ENCODE measurements at places on chromosomes 2 and 18. TPM values are rescaled to one million over a fixed set of nuclear protein-coding genes. Genes with fewer than 3 reads are reported as not detected.
A peak's percentile ranks its signal among the peaks of the same experiment; 100 is the strongest.

DNA sequence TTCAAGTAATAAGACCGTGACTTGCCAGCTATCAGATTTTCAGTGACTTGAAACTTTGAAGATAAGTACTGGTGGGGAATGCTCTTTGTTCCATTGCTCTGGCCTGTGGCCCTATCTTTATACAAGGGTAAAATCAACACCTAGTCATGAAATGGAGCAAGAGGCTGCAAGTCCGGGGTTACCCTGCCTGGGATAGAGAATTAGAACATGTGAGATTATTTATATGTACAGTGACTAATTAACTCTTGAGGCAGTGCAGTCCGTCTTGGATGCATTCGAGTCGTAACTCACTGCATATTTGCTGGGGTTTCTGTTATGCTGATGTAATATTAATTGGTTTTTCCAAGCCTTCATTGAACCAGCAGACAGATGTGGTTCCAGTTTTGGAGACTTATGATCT, 105.8 kb upstream of the LYPD6 start:
- no peak for DNase-seq

DNA sequence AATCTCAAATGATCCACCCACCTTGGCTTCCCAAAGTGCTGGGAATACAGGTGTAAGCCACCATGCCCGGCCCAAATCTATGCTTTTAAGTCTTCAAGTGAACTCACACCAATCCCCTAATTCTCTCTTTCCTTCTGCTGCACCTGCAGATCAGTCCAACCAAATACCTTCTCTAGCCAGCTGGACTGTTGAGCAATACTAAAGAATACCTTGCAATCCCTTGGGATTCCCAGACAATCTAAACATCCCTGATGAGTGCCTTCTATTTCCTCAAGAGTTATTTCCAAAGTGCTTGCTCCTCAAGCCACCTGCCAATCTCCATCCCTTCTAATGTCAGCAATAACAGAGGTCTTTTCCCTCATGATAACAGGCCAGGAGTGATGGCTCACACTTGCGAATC, 48.6 kb downstream of the SF3B1 start:
- DNase-seq: no peak

DNA sequence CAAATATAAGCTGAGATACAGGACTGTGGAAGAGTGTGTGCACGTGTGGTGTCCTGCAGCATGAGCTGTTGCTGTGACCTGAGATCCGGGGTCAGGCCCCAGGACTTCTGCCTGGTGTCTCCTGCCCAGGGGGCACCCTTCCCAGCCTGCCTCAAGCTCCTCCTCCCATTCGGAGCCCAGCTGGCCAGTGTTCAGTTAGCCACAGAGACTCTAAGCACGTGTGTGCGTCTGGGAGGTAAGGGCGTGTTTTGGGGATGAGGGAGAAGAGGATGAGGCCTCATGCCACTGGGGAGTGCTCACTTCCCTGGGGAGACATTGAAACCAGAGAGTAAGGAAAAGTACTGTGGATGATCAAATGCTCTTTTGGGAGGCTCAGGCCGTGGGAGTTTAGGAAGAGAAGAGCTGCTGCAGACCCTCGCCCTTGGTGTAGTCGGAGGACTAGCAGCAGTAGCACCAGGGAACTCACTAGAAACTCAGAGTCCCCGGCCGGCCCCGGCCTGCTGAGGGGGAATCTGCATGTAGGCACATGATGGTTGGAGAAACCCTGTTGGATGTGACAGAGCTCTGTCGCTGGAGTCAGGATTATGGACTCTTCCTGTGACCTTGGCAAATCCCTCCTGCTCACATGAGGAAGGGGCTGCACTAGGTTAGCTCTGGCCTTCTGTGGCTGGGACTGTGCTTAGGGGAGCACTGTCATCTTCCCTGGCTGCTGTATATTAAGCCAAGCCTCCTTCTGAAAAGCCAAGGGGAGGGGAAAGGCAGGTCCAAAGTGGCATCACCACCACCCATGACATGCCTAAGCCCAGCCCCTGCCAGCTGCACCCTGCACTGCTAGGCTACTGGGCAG, 231.1 kb downstream of the DYSF start:
- no peak for DNase-seq

GRCh38 chr2:128710242-128710641, 391.6 kb upstream of the HS6ST1 start:
- no peak for DNase-seq

DNA sequence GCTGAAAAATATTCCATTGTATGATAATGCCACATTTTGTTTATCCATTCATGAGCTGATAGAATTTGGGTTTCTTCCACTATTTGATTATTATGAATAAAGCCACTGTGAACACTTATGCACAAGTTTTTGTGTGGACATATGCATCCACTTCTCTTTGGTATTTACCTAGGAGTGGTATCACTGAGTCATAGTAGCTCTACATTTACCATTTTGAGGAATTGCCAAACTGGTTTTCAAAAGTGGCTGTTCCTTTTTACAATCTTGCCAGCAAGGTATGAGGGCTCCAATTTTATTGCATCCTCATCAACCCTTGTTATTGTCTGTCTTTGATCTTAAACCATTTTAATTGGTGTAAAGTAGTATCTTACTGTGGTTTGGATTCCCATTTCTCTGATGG, 13.3 kb upstream of the EHBP1 start:
- no peak for DNase-seq

DNA sequence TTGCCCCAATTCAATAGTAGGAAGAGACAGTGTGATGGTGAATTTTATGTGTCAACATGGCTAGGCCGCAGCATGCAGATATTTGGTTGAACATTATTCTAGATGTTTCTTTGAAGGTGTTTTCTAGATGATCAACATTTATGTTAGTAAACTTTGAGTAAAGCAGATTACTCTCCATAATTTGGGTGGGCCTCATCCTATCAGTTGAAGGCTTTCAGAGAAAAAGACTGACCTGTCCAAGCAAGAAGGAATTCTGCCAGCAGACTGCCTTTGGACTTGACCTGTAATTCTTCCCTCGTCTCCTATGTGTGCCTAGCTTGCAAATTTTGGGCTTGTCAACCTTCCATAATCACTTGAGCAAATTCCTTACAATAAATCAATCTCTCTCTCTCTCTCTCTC, 8.3 kb upstream of the GRP start:
- no peak for DNase-seq

DNA sequence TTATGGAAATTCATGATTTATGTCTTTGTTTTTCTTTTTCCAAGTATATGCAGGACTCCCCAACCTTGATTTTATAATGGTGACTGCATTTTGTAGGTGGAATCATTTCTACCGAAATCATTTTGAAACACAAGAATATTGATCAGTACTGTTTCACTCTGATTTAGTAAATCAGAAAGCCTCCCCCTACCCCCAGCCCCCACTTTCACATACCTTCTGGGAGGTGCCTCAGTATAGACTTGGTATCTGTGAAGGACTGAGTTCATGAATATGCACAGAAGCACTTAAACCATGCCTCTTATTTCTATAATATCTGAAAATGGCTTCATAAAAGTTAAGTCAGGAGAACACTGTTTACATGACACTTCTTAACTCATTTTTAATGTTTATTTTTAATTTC, 147.7 kb downstream of the AGPS start:
- DNase-seq: no peak

DNA sequence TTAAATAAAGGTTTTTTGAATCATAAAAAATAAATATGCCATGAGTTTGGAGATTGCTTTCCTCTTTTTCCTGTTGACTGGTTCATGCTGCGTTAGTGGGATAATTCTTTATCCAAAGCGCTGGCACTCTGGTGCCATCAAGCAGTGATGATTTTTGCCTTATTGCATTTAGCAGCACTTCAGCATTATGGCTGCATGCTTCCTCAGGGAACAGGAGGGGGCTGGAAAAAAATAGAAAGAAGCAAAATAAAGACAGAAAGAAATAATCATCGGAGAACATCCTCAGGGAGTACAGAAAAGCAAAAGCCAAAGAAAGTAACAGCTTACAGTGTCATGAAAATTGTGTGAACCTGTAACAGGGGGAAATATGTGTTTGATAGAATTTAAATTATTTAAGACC, 1408.2 kb upstream of the PIK3C3 start:
- no peak for DNase-seq

DNA sequence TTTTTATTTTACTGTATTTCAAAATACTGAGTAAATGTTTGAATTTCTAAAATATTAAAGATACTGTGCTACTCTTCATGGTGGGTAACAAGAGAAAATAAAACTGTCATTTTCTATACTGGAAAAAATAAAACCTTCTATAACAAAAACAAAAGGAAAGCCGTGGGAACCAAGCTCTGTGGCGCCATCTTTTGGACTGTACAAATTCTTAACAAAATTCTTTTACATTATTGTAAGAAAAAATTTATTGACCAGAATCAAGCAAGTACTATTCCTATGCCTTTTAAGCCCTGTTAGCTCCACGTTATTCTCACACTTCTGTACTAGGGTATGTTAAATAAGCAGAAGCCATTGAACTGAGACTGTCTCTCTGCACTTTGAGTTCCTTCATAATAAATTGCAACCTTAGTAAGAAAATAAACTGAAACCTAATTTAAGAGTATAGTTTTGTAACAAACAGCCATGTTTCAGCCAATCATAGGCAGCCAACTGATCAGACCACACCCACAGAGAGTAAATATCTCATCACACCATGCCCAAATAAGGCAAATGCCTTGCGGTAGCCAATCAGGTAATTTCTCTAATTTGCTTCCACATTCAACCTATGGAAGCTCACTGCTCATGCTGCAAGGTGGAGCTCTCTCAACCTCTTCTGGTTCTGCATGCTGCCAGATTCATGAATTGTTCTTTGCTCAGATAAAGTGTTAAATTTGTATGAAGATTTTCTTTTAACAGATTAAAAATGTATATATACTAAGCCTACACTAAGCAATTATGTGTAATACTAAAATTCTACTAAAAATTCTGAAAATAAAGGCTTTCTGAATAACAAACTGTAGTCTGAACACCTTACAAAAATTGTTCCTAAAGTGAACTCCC, 42.2 kb downstream of the HIBCH start:
- DNase-seq: peak; percentile 48

GRCh38 chr2:85240055-85240454, 87.7 kb downstream of the TGOLN2 start:
- no peak for DNase-seq

DNA sequence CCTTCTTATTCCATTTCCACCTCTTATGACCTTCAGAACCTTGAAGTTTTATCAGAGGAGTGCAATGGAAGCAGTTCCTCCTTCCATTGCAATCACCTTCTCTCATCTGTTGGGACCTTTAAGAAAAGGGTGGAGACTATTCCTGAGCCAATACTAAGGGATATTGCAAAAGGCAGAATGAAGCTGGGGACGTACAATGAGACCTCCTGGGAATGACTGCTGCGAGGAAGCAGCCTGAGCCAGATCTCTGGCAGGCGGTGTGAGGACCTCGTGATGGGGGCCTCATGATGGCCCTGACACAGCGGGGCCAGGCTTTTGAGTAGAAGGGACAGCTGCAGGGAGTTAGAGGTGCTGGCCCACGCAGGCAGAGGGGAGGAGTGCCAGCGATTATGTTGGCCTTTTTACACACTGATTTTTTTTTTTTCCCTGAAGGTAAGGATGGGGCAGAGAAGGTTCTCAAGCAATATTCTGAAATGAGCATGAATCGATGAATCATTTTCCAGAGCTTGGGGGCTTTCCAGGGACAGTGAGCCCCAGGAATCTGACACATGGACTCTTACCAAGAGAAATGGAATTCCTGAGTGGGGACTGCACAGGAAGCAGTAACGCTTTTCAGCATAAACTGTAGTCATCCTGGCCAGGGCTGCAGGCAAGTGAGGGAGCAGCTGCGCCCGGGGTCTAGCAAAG, 40.0 kb upstream of the LAPTM4A start:
- peak; percentile 51 for DNase-seq

- DNase-seq: no peak
Measured at GRCh38 chr2:64362562-64363026, 91.4 kb upstream of the LGALSL start.

- DNase-seq: no peak
Measured at GRCh38 chr2:191690327-191690726, 12.4 kb downstream of the NABP1 start.

DNA sequence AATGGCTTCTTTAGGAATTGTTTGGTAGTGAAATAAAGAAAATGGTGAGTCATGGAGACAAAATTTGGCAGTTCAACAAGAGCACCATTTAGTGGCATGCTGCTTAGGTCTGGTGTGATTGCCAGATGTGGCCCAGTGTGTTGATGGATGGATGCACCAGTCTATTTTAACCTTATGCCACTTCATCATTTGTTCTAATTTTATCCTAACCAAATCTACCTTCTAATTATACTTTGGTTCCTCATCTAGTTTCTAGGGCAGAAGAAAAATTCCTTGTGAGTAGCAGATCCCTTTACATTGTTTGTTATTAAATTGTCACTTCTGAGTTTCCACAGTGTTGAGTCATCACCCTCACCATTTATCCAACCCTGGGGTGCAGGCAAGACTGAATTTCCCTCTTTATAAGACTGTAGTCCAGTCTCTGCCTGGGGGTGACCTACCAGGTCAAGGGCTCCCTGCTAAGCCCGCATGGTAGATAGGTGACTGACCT, 32.5 kb downstream of the NABP1 start:
- DNase-seq: no peak

- peak; percentile 57 for DNase-seq
Measured at GRCh38 chr2:224442071-224442967, 40.4 kb upstream of the FAM124B start.

GRCh38 chr2:85440729-85441128, 22.2 kb downstream of the SH2D6 start:
- DNase-seq: no peak

DNA sequence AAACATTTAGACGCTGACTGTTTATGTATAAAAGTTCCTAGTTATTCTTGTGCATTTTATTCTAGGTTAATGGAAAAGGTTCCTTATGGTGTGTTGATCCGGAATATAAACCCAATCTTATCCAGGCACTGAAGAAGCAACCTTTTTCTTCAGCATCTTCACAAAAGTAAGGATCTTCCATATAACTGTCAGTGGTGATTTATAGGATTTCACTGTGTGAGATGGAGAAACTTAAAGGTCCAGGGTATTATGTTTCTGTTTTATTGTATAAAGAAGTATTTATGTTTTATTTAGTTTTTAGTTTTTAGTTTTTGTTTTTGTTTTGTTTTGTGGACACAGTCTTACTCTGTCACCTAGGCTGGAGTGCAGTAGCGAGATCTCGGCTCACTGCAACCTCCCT, 171.0 kb upstream of the STON1 start:
- DNase-seq: no peak

DNA sequence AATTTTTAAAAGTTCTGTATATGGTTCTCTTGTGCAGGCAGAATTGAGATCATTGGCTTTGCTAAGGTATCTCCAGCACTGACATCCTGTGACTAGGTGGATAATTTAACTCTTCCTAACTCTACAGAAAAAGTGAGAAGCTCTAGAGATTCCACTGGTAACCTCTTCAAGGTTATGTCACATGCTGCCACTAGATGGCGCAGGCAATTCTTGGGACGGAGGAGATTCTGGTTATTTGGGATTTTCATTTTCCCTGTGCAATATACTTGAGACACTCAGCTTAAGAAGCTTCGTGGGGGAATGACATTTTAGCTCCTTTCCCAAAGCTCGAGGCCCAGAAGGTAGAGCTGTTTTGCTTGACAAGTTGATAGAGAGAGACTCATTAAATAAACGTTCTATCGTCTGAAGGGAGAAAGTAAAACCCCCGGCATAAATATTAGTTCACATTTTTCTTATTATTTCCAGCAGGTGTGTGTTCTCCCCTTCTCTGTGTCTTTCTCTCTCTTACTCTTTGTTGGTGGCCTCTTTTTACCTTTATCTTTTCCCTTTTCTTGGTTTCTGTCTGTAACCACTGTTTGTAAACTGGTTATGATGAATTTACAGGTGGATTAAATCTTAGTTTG, 26.6 kb upstream of the LANCL1 start:
- DNase-seq: peak; percentile 52

- no peak for DNase-seq
Measured at GRCh38 chr18:36481201-36481657, 183.7 kb downstream of the FHOD3 start.

Gene MC5R
- not detected for total RNA-seq

Gene ALKAL2
- not detected for total RNA-seq

Gene CLK1
- total RNA-seq: 53.3 TPM

Gene IL1RL2
- 0.13 TPM for total RNA-seq

All from dermis microvascular lymphatic vessel endothelial cell (primary cell).